Right forelimb (tissue), 1 donor: ENCODE measurements at places on chromosomes 4 and X.

- DNase-seq = no peak
Measured at GRCh38 chrX:39421006-39421405, 619.7 kb downstream of the MID1IP1 start.

GRCh38 chrX:57156397-57157049, 19.3 kb upstream of the SPIN2A start:
- no peak for DNase-seq

GRCh38 chrX:153303276-153304262, 18.0 kb downstream of the PNMA6F start:
- DNase-seq = no peak

DNA sequence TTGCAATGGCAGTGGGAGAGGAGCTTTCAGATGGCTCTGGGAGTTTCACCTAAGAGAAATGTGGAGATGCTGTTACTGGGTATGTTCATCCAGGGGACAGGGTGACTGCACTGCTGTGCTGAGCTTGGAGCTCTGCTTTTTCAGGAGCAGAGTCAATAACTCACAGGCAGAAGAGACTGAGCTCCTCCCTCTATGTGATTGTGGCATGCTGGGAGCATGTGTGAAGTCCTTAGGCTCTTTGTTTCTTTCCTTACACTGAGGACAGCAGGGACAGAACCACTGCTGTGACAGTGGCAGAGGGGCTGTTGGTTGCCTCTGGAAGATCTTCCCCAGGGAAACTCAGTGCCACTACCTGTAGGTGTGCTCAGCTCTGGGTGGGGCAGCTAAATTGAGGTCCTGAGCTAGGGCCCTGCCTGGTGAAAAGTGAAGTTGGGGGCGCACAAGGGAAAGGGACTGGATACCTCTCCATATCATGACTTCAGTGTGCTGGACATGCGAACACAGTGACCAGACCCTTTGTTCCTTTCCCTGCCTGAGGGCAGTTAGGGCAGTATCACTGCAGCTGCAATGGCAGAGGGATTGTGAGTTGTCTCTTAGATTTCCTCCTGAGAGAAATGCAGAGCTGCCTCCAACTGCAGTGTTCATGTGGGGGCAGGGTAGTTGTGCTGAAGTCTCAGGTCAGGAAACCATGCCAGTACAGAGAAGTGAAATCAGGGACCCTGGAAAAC, 156.7 kb downstream of the TENT5D start:
- DNase-seq = no peak

- DNase-seq = peak; percentile 57
Measured at GRCh38 chr4:128653527-128654444, 155.7 kb upstream of the JADE1 start.

DNA sequence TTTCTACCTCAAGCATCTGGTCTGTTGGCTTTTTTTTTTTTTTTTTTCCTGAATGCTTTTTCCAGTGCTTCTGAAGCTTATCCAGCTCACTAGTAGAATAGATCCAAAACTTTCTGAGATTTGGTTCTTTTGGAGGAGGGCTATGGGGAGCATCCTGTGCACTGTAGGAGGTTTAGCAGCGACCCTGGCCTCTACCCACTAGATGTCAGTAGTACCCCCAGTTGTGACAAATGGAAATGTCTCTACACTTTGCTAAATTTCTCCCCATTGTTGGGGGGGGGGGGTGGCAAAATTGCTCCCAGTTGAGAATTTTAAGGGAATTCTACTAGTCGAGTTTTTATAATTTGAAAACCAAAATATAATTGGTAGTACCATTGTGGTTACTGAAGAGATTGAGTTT, 23.0 kb upstream of the PPA2 start:
- DNase-seq = no peak

DNA sequence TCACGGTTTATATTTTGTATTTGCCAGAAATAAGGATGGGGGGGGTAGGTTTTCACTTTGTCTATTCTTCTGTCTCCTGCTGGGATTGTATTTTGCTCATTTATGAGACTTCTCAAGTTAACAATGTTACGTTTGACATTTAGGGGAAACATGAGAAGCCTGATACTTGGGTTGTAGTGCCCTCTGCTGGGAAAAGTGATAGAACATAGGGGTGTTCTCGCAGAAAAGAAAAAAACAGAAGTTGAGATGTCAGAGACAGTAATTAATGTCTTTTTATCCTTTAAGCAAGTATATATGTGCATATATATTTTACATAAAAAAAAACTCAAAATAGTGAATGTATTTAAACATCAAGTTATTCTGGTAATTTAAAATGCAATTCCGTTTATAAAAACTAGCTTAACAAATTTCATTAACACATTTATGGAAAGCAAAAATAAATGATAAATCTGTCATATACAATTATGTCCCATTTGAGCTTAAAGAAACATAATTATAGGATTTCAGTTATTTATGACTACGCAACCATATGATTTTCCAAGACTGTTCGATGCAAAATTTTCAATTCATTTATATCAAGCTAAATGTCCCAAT, 46.0 kb upstream of the TMPRSS11F start:
- peak; percentile 54 for DNase-seq
